ENCODE measurements at places on chromosomes 13 and 19. TPM values are rescaled to one million over a fixed set of nuclear protein-coding genes. Genes with fewer than 3 reads are reported as not detected.

The APOC4 gene
- total RNA-seq: not detected

The ZNF701 gene
- 34.3 TPM for total RNA-seq

DNA sequence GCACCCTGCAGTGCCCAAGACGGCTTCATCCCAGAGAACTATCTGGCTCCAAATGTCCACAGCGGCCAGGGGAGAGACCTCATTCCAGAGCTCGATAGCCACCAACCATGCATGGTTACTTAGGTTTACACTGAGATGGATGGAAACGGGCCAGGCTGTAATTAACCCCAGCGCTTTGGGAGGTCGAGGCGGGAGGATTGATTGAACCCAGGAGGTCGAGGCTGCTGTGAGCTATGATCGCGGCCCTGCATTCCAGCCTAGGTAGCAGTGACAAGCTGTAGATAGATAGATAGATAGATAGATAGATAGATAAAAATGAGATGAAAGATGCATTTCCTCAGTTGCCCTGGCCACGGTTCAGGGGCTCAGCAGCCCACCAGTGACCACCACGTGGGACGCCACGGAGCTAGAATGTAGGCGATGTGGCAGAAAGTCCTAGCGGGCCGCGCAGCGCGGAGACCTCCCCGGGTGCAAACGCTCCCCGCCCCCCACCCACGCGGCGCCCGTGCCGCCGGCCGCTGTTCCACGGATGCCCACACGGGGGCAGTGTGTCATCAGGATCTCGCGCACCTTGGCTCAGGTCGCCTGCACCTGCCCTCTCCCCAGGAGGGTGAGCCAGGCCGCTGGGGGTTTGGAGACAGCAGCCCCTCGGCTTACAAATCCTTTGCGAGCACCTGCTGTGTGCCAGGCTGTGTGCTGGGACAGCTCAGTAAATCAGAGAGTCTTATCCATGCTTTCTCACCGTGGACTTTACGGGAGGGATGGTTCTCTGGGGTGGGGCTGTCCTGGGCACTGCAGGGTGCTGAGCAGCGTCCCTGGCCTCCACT is 13.5 kb upstream of the TLE5 start:
- no peaks in the 10 kb centered on the region for H3K27me3 ChIP-seq
- peak; percentile 79 for DNase-seq

DNA sequence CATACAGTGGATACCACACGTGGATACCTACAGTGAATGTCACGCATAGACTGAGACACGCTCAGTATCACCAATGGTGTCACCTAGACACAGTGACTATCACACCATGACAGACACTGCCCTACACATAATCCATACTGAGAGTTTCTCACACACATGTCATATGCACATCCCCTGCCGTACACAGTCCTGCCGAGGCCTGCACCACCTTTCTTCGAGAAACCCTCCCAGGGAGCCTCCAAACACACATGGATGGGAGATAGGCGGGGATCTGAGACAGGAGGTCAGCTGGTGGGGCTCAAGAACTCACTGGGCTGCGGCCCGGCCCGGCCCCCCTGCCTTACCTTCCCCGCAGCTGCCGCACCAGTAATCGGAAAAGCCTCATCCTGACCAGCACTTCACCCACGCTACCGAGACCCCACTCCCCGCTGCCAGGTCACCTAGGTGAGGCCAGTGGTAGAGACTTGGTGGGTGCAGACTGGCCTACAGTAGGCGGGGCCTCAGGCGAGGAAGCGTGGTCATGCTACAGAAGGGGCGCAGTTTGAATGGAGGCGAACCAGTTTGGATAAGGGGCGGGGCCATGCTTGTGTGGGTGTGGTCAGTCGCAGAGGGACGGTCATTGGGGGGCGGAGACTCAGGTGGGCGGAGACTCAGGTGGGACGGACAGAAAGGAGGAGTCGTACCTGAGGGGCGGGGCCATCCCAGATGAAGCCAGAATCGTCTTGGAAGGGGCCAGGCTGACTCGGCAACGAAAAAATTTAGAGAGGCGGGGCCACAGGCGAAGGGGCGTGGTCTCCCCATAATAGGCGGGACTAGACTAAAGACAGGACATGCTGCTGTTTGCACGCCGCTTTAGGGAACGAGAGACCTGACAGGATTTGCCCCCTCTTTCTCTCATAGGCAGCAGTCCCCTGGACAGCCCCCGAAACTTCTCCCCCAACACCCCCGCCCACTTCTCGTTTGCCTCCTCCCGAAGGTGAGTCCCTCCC is 2.1 kb downstream of the MAST1 start:
- peak; percentile 68 for DNase-seq
- H3K27me3 ChIP-seq: peaks cover 65% of the 10 kb centered on the region
- no peaks in the 10 kb centered on the region for H3K36me3 ChIP-seq
- no peak overlapping the region for H3K27ac ChIP-seq

The IGFL3 gene
- not detected for total RNA-seq

Measured in activated CD8-positive, alpha-beta T cell treated with anti-CD3 and anti-CD28 coated beads, Interleukin-2, amount 10 ng/mL, durations not matched to agents 7 days and 5 days (primary cell).